Liver (tissue), 10 donors: ENCODE measurements at places on chromosomes 7 and 10. TPM values are rescaled to one million over a fixed set of nuclear protein-coding genes. Genes with fewer than 3 reads are reported as not detected.

GRCh38 chr10:12405342-12406320, 56.3 kb downstream of the CAMK1D start:
- no peaks in the 10 kb centered on the region for H3K36me3 ChIP-seq
- H3K4me3 ChIP-seq = no peak overlapping the region
- peak overlapping the region; percentile 55 for H3K27ac ChIP-seq
- peaks cover 20% of the 10 kb centered on the region for H3K4me1 ChIP-seq
- DNase-seq = no peak

DNA sequence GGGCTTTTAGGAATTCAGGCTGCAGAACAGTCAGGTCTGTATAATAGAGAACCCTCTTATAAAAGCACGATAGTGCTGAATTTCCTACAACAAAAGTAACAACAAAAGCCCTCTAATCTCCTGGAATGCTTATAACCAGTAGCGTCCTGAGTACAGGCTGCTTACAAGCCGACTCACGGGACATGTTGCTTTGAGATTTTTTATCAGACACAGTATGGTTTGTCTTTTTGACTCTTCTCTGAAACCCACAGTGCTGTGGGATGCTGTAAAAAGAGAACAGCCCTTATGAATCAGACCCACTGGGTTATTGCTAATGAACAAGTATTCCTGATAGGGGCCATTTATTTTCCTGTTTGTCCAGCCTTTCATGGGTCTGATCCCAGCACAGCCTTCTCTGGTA, 59.4 kb downstream of the PLPP4 start:
- no peaks in the 10 kb centered on the region for H3K27me3 ChIP-seq
- no peaks in the 10 kb centered on the region for H3K4me1 ChIP-seq
- H3K36me3 ChIP-seq = no peaks in the 10 kb centered on the region
- no peak overlapping the region for H3K27ac ChIP-seq
- no peak overlapping the region for H3K4me3 ChIP-seq
- no peak for DNase-seq

GRCh38 chr7:95190515-95190914, 133.8 kb downstream of the PON1 start:
- no peak overlapping the region for H3K4me3 ChIP-seq
- H3K27me3 ChIP-seq = no peaks in the 10 kb centered on the region
- H3K4me1 ChIP-seq = no peaks in the 10 kb centered on the region
- no peak for DNase-seq
- no peak overlapping the region for H3K27ac ChIP-seq

- no peaks in the 10 kb centered on the region for H3K27me3 ChIP-seq
- H3K36me3 ChIP-seq = no peaks in the 10 kb centered on the region
- DNase-seq = no peak
These were observed 661.1 kb upstream of the ANKRD30A start for GRCh38 chr10:36464291-36464690.

- H3K4me1 ChIP-seq = peaks cover 7% of the 10 kb centered on the region
- H3K36me3 ChIP-seq = peaks cover 9% of the 10 kb centered on the region
- no peak overlapping the region for H3K27ac ChIP-seq
These were observed 51.4 kb downstream of the ITGB1 start for GRCh38 chr10:32906595-32906994.

Gene CFAP70
- total RNA-seq = 0.98 TPM

Gene LEP
- total RNA-seq = not detected

Gene ANKRD61
- not detected for total RNA-seq
